Stimulated activated CD4-positive, alpha-beta T cell treated with anti-CD3 and anti-CD28 coated beads, Interleukin-2, amount 100 ng/mL, for 24 hours (primary cell): ENCODE measurements at places on chromosomes 2 and 18.

GRCh38 chr18:55034742-55035141 is 75.5 kb upstream of the CCDC68 start:
- DNase-seq, result no peak

DNA sequence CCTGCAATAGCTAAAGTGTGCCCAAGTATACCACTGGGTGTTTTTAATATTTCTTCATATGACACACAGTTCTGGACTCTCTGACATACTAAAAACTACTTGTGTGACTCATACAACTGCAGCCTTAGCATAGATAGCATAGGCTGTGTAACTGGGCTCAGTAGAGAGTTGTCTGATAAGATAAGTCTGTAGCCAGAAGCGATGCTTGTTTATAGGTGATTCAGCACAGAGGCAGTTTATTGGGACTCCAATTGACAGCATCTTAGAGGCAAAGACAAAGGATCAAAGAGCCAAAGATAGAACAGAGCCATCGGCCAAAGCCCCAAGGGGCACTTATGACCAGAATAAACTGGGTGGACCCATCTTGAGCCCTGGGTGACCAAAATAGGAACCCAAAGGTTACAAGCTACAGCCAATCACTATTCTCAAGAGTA is 42.3 kb downstream of the AAK1 start:
- DNase-seq, result no peak

DNA sequence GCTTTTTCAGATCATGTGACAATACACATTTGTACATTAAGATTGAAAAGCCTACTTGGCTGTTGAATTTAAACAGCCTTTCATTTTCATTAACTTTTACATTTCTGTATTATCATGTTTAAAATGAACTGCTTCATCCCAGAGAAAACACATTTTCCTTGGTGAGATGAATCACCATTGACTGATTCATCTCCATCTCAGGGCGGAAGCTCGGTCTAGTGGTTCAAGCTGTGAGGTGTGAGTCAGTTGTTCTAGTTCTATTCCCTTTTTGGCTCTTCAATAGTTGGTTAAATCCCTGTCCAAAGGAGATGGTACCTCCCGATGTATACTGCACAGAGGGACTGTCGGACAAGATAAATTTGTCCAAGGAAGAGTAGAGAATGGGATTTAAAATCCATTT is 189.7 kb downstream of the ADCYAP1 start:
- DNase-seq, result no peak

- DNase-seq, result no peak
Observed at GRCh38 chr2:142724713-142725349, 152.6 kb upstream of the KYNU start.

DNA sequence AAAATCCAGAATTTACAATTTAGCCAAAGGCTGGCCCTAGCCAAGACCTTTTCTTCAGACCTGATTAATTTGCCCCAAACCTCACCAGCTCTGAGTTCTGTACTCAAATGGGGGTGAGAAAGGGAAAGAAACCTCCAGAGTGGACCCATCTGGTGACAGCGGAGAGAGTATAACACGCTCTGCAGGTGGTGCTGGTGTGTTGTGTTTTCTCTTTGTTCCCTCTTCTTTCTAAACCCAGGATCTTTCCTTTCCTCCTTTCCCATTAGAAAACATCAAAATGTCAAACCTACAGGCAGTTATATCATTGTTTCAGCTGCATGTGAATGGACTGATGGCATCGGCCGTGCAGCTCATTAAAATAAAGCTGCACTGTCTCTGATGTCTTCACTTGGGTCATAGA is 253.2 kb upstream of the SP5 start:
- DNase-seq, result no peak
